CD8-positive, alpha-beta memory T cell (primary cell): ENCODE measurements at places on chromosomes 4 and X. TPM values are rescaled to one million over a fixed set of nuclear protein-coding genes. Genes with fewer than 3 reads are reported as not detected.

DNA sequence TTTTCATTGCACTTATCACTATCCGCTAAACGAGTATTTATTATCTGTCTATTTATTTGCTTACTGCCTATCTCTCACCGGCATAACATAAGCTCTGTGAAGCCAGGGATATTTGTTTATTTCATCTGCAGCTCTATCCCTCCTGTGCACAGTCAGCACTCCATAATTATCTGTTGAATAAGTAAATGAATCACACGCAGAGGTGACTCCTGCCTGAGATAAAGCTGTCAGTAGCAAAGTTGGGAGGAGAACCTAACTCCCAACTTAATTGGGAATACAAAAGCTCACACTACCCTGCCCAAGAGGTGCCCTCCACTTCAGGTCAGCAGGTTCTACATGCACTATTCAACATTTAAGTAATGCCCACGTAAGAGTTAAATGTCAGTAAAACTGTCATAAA lies 85.7 kb downstream of the CORIN start:
- no peak for DNase-seq

- DNase-seq, result no peak
Observed at GRCh38 chr4:48557478-48557877, 67.4 kb downstream of the ZAR1 start.

- DNase-seq, result no peak
Observed at GRCh38 chr4:74254386-74254785, 53.9 kb upstream of the EPGN start.

DNA sequence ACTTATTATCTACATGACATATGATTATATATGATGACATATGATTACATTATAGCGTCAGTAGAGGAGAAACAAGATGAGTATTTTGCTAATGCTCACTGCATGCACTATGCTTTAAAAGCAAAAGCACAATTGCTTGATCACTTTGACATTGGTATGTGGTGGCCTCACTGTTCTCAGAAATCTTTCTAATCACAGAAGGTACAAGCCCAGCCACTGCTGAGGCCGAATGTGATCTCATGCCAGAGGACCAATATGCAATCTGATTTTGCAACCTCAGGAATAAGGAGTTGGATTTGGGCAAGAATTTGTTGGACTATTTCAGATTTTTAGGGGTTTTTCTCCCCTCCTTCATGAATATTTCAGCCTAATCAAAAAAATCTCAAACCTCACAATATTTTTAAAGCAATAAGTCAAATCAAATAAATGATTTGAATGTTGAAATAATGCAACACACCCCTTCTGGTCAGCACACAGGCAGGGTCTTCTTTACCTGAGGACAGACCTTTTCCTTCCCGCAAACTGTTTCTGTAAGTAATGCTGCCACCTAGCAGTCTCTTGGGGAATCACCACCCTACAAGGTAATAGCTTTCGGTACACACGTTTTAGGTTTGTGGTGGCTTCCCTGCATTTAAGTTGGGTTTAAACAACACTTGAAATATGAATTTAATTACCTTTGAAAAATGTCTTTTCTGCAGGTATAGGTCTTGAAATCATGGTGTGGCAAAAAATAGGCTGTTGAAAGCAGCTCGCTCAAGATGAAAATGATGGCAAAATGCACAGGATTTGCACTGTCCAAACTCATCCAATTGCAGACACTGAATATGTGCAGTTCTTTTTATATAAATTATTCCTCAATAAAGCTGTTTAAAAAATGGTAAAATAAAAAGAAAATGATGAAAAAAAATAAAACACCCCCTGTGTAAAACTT lies 4.8 kb upstream of the CXCL13 start:
- DNase-seq, result no peak

Gene HCFC1
- 152 TPM for total RNA-seq

GRCh38 chrX:153816831-153817690 lies 13.3 kb downstream of the PDZD4 start:
- DNase-seq, result peak; percentile 65

GRCh38 chr4:129223945-129224344 lies 128.0 kb downstream of the C4orf33 start:
- no peak for DNase-seq

Gene UGT8
- 0.46 TPM for total RNA-seq

DNA sequence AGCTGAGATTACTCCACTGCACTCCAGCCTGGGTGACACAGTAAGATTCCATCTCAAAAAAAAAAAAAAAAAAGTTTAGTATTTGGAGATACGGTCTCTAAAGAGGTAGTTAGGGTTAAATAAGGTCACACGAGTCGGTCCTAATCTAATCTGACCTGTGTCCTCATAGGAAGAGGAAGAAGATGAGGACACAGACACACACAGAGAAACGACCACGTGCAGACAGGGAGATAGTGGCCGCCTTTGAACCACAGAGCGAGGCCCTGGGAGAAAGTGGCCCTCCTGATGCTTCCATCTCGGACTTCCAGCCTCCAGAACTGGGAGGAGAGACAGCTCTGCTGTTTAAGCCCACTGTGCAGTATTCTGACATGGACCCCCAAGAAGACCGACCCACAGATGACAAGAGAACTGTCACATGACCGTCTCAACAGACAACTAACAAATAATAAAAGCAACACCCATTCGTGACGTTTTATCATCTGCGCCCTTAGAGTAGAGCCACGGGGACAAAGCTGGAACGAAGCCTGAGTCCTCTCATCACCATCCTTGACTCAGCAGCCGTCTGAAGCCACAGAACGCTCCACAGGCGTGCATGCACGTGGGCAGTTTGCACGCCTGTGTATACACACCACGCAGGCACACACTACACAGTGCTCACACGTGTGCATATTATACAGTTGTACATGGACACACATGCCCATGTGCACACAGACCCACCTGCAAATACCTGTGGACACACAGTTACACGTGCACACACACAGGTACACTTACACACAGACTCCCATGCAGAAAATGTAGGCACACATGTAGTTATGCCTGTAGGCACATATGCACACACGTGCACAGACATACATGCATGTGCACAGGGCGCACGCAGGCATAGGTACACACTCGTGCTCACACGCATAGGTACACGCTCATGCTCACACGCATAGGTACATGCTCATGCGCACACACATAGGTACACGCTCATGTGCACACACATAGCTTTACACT lies 51.7 kb downstream of the FAM53A start:
- no peak for DNase-seq

- DNase-seq, result no peak
Observed at GRCh38 chr4:22607382-22607781, 85.4 kb upstream of the GBA3 start.

DNA sequence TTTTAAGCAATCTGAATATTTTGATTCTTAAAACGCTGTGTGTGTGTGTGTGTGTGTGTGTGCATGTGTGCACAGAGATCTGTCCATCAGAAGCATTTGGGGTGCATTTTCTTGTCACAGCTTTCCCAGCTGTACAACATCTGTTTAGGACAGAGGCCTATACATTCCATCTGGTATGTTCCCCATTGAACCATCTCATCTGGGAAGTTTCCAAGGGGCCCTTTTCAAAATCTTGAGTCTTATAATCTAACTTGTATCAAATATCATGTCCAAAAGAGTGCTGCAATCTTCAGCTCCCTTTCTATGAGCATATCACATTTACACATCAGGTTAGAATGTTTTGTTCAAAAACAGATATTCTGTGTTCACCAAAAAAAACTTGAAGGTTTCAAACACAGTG lies 16.5 kb upstream of the MID1 start:
- DNase-seq, result no peak

- DNase-seq, result no peak
Observed at GRCh38 chr4:76905521-76905920, 7.6 kb upstream of the SOWAHB start.

GRCh38 chr4:40656201-40656863 lies 26.7 kb upstream of the RBM47 start:
- DNase-seq, result no peak

DNA sequence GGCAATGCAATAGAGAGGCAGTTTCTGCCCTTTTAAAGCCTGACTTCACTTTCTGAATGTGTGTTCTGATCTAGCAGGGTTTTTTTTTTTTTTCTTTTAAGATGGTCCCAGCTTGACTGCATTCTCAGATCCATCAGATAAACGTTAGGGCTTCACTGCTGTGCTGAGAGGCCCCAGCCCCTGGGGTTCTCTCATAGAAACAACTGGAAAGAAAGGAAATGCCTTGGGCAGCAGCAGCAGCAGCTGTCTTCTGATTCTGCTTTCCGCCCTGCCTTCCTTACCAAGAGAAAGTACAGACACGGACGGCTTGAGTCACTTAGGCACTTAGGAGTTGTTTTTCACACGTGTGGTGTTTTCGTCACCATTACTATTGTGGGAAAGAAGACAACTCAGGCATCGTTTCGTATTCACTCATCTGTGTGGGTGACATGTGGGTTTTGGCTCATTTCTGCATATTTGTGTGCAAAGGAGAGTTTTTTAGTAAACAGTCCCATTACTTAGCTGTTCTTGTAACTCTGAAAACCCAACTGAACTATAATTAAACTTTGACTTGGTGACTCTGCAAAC lies 172.0 kb downstream of the PTTG2 start:
- peak; percentile 81 for DNase-seq

DNA sequence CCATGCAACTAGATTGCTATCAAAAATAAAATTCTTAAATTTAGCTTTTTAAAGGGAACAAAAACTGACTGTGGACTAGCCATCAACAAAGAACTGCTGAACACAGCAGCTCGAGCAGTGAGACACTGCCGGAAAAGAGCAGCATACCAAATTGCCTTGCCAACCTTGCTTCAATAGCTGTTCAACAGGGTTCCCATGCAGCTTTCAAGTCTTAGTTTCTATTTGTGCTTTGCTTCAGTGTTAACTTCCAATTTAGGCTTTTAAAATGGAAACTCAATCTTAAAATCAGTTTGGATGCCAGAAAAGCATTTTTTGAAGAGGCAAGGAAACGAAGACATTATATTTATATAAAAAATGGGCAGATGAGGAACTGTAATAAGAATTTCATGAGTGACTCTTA lies 463.4 kb upstream of the MAGEB18 start:
- DNase-seq, result no peak

DNA sequence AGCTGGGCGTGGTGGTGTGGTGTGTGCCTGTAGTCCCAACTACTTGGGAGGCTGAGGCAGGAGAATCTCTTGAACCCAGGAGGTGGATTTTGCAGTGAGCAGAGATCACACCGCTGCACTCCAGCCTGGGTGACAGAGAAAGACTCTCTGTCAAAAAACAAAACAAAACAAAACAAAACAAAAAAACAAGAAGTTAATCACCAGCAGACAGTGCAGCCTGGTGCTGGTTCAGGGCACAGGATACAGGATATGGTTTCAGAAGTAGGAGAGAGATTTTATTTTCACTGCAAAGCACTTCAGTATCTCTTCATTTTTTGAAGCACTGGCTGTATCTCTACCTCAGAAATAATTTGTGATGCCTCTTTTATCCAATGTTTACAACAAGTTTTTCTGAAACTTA lies 1222.9 kb upstream of the PRKX start:
- DNase-seq, result no peak

Gene NMU
- not detected for total RNA-seq

Gene ZNF718
- total RNA-seq, result 10.0 TPM

Gene SPARCL1
- not detected for total RNA-seq

DNA sequence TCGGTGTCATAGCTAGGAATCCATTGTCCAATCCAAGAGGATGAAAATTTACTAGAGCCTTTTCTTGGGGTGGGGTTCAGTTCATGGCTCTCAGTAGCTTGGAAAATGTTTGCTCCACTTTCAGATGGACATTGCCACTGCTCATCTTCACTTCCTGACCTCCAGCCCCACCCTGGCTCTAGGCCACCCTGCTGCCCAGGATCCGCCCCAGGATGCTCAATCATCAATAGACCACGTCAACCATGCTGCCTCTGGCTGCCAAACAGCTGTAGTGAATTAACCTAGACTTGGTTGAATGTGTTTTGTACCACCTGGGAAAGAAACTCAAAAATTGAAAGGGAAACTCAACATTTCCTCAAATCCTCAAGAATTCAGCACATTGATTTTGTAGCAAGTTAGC lies 37.2 kb upstream of the HSD17B10 start:
- no peak for DNase-seq

DNA sequence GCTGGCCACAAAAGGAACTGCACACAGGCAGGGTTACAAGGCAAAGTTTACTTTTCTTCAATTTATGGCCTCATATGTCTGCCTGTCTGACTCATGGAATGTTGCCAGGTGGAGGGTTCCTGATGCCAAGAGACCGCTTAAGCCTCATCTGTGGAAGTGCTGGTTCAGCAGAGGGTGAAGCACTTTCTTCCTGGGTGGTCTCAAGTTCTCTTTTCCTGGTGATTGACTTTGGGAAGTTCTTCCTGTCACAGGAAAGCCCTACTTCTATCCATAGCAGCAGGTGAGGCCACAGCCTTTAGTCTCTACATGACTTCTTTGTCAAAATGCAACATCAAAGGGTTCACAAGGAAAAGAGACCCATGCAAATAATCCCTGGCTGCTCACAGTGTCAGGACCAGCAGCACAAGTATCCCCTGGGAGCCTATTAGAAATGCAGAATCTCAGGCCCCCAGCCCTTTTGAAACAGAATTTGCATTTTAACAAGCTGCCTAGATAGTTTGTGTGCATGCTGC lies 81.4 kb upstream of the IGFBP7 start:
- DNase-seq, result no peak

DNA sequence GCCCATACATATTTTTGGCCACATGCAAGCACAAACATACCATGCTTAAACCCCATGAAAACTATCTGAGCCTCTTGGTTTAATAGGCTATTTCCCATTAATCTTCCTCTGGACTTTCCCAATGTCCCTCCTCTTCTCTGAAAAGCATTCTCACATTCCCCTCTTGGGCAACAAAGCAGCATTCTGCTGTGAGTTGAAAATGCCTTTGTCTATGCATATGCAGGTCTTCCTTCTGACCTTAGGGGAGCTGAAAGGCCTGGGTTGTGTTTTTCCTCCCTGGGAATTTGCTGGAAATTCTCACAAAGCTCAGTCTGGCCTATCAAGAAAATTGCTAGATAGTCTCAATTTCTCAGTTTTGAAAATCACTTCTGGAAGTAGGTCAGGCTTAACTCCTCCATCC lies 4.2 kb downstream of the VSIG4 start:
- no peak for DNase-seq

DNA sequence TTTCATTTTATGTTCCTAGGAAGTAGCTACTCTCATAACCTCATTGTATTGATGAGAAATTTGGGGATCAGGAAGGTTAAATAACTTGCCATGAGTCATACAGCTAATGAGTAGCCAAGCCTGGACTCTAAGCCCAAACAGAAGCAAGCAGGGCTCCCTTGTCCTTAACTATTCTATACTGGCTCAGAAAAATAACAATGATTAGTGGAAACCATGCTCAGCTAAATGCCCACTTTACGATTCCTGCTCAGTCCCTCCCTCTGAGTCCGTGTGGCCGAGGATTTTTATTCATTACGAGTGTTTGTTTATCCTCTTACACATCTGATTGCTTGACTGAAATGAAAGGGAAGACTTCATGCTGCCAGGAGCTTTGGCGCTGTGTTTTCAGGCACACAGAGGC lies 100.9 kb downstream of the SLC34A2 start:
- no peak for DNase-seq

Gene UGT2B17
- total RNA-seq, result not detected
